Ammon's horn (tissue), 1 donor: ENCODE measurements at places on chromosomes 16 and 17.

DNA sequence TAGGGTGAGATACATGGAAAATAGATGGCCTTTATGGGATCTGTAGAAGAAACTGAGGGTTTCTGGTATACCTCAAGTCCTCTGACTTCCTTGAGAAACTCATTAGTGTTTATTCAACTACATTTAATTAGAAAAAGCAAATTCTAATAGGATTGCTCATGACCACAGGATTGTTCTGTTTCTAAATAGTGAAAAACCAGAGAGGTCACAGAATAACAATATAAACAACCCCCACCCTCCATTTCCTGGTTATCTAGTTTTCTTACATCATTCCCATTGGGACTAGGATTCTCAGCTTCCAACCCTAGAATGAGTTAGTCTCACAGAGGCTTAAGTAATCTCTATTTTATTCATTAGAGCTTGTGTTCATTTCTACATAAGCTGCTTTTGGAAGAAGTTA is 30.0 kb downstream of the SF3B3 start:
- no peak for DNase-seq

DNA sequence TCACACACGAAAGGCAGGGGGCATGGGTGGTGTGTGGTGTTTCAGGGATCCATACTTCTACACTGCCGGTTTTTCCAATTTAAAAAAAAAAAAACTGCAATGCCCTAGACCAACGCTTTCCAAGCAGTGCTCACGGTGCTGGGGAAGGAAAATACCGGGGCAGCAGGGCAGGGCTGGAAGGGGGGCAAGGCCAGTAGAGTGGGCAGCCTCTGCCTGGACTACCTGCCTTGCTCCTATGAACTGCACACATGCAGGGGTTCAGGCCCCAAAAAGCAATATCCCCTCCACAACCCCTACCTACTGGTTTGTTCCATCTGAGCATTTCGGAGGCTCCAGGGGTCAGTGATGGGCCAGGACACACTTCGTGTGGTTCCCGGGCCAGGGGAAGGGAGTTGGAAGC is 29.4 kb downstream of the RPH3AL start:
- no peak for DNase-seq

GRCh38 chr17:39270923-39271322 is 45.2 kb upstream of the STAC2 start:
- no peak for DNase-seq

GRCh38 chr17:48740537-48740936 is 12.0 kb upstream of the HOXB13 start:
- no peak for DNase-seq

DNA sequence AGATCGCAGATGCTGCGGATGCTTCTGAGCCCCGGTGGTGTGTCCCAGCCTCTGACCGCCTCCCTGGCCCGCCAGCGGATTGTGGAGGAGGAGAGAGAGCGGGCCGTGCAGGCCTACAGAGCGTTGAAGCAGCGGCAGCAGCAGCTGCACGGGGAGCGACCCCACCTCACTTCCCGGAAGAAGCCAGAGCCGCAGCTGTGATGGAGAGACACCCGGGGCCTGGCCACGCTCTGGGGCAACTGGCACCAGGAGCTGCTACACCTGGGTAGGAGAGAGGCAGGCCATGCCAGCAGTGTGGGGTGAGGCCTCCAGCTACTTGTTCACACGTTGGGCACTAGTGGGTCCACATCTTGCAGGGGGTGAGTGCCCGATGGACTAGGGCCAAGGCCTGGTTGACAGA is 6.0 kb downstream of the CCDC137 start:
- DNase-seq: no peak

DNA sequence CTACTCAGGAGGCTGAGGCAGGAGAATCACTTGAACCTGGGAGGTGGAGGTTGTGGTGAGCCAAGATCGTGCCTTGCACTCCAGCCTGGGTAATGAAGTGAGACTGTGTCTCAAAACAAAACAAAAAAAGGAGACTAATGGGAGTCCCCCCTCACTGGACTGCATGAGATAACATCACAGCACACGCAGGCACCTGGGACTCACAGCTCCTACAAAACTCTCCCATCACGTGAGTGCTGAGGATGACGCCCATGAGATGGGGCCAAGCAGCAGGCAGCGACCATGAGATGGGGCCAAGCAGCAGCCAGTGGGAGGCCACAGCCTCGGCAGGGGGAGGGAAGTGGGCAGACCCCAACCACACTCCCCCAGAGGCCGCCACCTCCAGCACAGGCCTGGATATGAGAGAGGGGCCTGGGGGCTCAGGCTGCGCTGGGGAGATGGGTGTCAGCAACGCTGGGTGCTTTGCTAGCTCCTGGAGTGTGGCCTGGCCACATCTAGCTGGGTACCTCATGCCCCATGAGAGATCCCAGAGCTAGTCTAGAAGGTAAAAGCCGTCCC is 15.4 kb downstream of the DNAAF8 start:
- DNase-seq: no peak

DNA sequence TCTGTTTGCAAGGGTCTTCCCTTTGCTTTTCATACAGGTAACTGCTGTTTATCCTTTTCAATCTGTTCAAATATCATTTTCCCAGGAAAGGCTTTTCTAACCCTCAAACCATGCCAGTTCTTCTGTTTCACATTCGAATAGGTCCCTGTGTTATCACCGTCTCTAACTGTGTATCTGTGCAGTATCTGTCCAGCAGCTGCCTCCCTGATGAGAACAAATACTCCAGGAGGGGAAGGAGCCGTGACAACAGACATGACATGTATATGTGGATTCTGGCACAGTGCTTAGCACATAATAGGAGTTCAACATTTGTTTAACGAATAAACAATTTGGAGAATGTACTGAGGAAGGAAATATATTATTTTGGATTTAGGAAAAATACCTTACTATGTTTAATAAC is 95.7 kb downstream of the STX8 start:
- no peak for DNase-seq

- peak; percentile 62 for DNase-seq
Observed at GRCh38 chr17:81821603-81822311, 11.3 kb downstream of the MCRIP1 start.

DNA sequence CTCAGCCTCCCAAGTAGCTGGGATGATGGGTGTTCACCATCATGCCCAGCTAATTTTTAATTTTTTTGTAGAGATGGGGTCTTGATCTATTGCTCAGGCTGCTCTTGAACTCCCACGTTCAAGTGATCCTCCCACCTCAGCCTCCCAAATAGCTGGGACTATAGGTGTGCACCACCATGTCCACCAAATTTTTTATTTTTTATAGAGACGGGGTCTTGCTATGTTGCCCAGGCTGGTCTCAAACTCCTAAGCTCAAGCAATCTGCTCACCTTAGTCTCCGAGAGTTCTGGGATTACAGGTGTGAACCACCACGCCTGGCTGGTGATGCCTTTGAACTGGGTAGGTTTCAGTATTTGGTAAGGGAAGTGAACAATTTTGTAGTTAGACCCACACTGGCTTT is 30.1 kb downstream of the FA2H start:
- no peak for DNase-seq

DNA sequence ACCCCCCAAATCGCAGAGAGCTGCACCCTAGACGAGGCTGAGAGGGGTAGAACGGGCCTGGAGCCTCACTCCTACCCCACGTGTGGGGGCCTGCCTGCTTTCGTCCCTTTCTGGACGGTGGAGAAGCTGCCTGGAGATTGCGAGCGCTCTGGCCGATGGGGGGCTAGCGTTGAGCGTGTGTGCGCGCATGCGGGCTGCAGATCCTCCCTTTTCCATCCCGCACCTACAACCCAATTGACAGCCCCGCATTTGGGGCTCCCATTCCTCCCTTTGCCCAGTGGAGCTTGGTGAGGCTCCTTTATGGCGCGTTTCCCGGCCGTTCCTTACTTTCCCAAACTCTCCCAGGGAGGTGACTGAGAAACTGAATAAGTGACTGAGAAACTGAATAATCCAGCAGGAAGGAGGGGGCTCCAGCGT is 907 bp upstream of the ESRP2 start:
- no peak for DNase-seq

- no peak for DNase-seq
Observed at GRCh38 chr16:11877374-11877773, 26.0 kb upstream of the RSL1D1 start.

DNA sequence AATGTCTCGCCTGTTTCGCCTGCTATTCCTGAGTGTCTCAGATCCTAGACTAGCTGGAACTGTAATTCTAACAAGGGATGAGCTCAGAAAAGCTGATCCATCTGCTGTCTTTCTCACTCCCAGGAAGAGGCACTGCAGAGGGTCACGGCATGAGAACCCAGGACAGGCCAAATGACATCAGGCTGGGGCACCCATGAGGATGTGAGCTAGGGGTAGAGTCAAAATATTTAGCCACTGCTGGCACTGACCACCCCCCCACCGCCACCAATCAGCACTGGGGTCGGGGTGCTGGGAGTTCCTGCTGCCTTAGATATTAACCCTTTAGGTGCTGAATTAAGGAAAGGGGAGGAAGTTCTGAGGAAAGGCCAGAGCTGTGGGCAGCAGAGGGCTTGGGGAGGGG is 112.4 kb downstream of the IRX3 start:
- DNase-seq: no peak

GRCh38 chr17:27601069-27601974 is 29.7 kb upstream of the LGALS9 start:
- peak; percentile 90 for DNase-seq

GRCh38 chr16:68319185-68319908 is 8.5 kb downstream of the PRMT7 start:
- DNase-seq: no peak

GRCh38 chr16:17585449-17586074 is 114.8 kb upstream of the XYLT1 start:
- DNase-seq: no peak

DNA sequence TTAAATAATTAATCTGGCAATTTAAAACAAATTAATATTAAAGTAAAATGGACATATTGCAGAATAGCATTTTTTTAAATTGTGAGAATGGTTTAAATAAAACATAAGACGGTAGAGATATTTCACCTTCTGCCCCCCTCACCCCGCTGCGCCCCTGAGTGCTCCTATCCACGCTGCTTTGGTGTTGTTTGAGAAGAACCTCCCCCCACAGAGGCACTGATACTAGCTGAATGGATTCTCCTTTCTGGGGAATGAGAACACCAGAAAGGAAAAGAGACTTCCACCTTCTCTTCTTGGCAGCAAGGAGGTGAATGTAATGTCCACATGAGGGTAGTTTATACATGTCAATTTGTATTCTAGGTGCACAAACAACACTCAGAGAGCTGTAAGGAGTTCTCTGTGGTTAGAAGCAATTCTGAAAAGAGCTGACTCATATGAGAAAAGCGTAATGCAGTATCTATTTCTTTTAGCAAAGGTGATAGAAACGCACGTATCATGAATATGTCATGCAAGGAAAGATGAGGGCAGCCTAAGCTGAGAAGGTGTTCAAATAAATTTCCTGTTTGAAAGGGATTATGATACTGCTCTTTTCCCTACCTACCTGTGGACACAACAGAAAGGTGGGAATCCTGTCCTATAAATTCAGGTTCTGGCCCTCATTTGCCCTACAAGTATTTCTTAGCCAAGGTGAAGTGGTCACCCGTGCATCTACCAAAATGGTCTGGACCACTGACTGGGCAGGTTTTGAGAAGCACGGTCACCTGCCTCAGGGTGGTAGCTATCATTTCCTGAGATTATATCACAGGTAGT is 126.9 kb downstream of the PARN start:
- no peak for DNase-seq

- peak; percentile 84 for DNase-seq
Observed at GRCh38 chr17:44279666-44280391, 11.9 kb upstream of the SLC4A1 start.

- DNase-seq: no peak
Observed at GRCh38 chr17:75632428-75632827, 806 bp upstream of the SMIM5 start.

DNA sequence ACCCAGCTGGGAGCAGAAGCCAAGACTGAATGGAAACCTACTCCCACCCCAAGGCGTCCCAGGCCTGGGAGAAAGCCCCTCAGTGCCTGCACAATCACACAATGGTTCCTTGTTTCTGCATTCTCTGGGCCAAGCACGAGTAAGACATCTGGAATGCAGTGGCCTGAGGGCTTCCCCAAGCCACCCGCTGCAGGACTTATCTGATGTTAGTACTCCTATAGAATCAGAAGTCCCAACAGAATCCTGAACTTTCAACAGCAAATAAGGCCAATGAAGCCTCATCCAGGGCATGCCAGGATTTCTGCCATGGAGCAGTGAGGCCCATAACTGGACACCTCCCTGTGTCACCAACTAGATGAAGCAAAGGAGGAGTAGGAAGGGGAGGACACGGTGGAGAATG is 28.6 kb downstream of the MYO18A start:
- peak; percentile 73 for DNase-seq
